ENCODE measurements at places on chromosomes 5 and 9.

- DNase-seq = no peak
Measured at GRCh38 chr9:127137640-127138360, 15.4 kb upstream of the ANGPTL2 start.

GRCh38 chr9:13282998-13283397 is 3.5 kb upstream of the MPDZ start:
- DNase-seq = no peak

- no peak for DNase-seq
Measured at GRCh38 chr5:157540124-157540523, 35.5 kb downstream of the ADAM19 start.

- DNase-seq = no peak
Measured at GRCh38 chr5:54861212-54861894, 124.0 kb downstream of the ESM1 start.

DNA sequence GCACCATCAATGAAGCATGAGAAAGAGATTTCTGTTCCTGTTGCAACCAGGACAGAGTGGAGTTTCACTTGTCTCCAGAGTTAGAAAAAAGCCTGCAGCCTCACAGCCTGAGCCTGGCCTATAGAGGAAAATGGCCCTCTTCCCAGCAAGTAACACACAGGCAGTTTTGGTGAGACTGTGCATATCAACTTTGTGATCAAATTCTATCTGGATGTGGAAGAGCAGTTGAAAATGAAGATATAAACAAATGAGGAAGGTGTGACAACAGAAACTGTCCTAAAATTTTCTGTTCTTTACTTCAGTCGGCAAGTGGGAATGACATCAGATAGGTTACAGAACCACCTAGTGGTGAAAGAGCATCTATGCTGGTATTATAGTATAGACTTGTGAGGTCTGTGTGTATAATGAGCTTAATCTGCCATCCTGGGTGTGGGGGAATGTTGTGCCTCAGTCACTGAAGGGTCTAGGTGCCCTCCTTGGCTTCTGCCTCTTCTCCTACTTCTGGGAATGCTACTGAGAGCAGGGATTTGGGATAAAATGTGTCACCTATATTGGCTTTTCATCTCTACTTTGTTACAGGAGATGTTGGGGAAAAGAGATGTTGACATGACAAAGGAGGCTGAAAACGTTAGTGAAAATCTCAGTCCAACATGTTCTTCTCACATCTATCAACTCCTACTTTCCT is 28.2 kb downstream of the YIPF5 start:
- peak; percentile 3 for DNase-seq

GRCh38 chr5:112594095-112594850 is 143.4 kb upstream of the APC start:
- no peak for DNase-seq

DNA sequence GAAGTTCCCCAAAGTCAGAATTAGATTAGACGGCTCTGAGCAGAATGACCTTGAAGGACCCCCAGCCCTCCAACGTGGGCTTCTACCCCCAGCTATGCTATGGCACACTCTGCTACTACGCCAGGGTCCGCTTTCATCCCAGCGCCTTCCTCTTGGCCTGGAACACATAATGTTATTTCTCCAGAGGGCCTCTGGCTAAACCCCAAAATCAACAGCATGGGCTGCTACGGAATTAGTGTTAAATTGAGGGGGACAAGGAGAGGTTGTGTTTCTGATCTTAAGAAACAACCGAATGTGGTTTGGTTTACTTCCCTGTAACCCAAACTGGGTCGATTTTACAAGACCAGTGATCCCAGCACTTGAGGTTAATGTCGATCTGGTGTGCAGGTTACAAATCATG is 97.1 kb downstream of the ZNF618 start:
- no peak for DNase-seq

- no peak for DNase-seq
Measured at GRCh38 chr5:96096724-96097123, 135.1 kb upstream of the ELL2 start.

DNA sequence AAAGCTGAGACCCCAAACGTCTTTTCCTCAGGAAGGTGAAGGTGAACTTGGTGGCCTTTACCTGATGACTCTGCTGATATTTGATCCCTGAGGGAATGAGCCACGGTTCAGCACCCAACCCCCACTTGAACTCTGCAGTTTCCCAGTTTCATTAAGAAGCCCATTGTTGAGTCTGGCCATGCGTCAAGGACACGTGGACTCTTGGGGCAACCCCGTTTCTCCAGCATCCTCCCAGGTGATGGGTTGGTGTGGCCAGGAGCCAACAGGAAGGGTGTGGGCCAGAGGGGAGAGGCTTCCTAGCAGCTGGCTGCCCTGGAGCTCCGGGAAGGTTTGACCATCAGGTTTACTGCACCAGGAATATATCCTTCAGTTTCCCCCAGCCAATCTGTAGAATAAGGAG is 59.5 kb upstream of the GNE start:
- no peak for DNase-seq

DNA sequence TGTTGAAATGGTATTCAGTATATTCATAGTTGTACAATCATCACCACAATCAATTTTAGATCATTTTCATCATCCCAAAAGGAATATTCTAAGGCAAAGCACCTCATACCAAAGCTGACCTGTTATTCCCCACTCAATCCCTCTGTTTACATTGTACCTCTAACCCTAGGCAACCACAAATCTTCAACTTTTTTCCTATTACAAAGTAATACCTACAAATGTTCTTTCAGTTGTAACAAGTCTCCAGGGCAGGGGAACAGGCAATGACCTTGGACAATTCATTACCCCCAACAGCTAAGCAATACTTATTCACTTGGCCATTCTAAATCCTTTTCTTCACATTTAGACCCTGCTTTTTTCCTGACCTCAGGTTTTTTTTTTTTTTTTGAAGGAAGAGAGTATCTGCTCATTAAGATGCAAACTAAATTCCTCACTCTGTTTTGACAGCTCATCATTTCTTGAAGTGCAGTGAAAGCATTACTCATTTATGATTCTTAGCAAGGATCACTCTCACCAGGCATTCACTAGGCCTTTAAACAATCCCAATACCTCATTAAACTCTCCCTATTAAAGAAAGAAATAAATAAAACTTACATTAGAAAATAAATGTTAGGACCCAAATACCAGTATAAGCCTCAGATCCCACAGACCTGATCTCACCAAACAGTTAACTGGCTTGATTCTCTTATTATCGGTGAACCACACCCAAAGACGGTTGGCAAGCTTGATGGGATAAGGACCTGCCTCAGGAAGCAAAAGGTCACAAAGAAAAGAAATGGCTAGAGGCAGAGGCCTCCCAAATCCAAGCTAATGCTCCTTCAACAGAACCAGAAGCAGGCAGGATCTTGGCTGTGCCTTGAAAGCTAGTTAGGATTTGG is 15.3 kb downstream of the MTMR12 start:
- no peak for DNase-seq

DNA sequence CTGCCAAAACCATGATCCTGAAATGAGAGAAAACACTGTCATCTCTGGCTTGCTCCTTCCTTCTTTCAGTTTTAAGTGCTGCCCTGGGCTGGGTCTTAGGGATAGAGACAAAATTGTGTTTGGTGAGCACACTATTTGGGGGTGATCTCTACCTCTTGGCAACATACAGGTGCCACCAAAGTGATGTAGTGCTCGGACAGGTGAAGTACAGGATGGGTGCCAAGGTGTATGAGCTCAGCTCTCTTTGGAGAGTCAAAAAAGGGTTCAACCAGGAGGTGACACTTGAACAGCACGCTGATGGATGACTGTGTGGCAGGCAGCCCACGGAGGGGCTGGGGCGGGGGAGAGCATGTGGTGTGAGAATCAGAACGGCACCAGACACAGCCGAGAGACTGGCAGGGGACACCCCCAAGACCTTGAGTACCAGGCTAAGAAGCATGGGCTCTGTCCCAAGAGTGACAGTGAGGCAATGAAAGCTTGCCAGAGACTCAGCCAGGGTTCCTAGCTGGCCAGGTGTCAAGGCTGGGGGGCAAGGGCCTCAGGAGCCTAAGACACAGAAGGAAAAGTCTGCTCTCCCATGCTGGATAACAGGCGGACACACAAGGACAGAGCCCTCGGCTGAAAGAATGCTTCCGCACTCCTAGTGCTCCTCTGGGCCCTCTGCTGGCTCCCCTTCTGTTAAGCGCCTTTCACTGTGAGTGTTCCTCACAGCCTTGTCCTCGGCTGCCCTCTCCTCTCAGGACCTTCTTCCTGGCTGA is 2.5 kb downstream of the NHP2 start:
- DNase-seq = no peak

DNA sequence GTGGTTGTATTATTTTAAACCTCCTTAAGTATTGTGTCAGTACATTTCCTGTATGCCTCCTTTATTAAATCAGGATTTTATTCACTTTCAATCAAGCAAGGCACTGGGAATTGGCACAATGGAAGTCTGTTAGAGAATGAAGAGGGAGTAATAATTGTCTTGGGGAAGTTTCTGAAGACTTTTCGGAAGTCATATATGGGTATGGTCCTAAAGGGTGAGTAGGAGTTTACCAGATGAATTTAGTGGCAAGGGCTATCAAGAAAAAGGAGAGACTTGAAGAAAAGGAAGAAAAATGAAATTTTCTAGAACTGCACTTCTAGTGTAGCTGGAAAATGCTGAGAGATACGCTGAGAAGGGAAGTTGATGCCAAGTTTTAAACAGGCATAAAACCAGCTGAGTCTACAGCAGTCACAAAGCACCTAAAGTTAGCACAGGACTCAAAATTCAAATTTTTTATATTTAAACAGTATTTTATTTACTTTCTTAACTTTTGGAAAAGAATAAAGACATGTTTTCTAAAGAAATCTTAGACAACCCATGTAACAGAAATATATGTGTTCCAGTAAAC is 184.9 kb downstream of the SMC2 start:
- no peak for DNase-seq

DNA sequence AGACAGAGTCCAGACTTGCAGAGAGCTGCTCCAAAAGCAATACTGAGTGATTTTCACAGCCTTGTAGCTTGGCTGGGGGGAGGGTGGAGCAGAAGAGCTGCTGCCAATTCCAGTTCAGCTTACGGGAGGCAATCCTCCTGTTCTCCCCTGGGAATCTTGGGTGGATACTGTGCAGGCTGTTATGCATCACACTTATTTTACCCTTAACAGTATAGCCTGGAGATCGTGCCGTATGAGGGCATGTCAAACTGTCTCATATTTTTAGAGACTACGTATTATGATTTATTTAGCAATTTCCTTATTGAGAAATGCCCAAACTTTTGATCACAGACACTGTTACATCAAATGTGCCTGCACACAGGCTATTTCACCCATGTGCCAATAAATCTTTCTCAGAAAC is 85.2 kb downstream of the BASP1 start:
- DNase-seq = no peak

- DNase-seq = no peak
Measured at GRCh38 chr9:92543972-92544371, 8.2 kb upstream of the ECM2 start.

GRCh38 chr5:134142806-134143205 is 28.3 kb downstream of the TCF7 start:
- no peak for DNase-seq
